ENCODE measurements at places on chromosomes 3 and 15. TPM values are rescaled to one million over a fixed set of nuclear protein-coding genes. Genes with fewer than 3 reads are reported as not detected.

The GPR149 gene
- polyA plus RNA-seq = not detected

The P3H2 gene
- 72.8 TPM for polyA plus RNA-seq

The VIPR1 gene
- 0.86 TPM for polyA plus RNA-seq

The MYH15 gene
- polyA plus RNA-seq = 0.55 TPM

The C3orf85 gene
- not detected for polyA plus RNA-seq

The GRAMD1C gene
- polyA plus RNA-seq = 3.0 TPM

The FBXW12 gene
- polyA plus RNA-seq = not detected

The MYLK gene
- polyA plus RNA-seq = 5.8 TPM

The GOLGA8J gene
- polyA plus RNA-seq = not detected

The CISH gene
- polyA plus RNA-seq = 6.4 TPM

The CAMKV gene
- polyA plus RNA-seq = 0.34 TPM

The CHL1 gene
- polyA plus RNA-seq = not detected

The MCTP2 gene
- polyA plus RNA-seq = 1.1 TPM

The EXD1 gene
- not detected for polyA plus RNA-seq

The ITGA11 gene
- 1.2 TPM for polyA plus RNA-seq

The GOLGA6D gene
- polyA plus RNA-seq = not detected

The GUCA1C gene
- not detected for polyA plus RNA-seq

The MBNL1 gene
- polyA plus RNA-seq = 18.1 TPM

The MUSTN1 gene
- not detected for polyA plus RNA-seq

The KNG1 gene
- polyA plus RNA-seq = not detected

The ABHD2 gene
- 28.4 TPM for polyA plus RNA-seq

The TJP1 gene
- 66.6 TPM for polyA plus RNA-seq

The AADACL2 gene
- not detected for polyA plus RNA-seq

The ATP2C1 gene
- polyA plus RNA-seq = 31.4 TPM

The CHDH gene
- 23.3 TPM for polyA plus RNA-seq

The NOX5 gene
- 0.39 TPM for polyA plus RNA-seq

The LCTL gene
- 0.20 TPM for polyA plus RNA-seq

The GPR27 gene
- polyA plus RNA-seq = 23.8 TPM

The DLEC1 gene
- polyA plus RNA-seq = 0.57 TPM

The CCR1 gene
- not detected for polyA plus RNA-seq

The DOCK3 gene
- polyA plus RNA-seq = 0.94 TPM

The KCNAB1 gene
- polyA plus RNA-seq = 0.60 TPM

The SLC51A gene
- polyA plus RNA-seq = 3.9 TPM

The VWA5B2 gene
- polyA plus RNA-seq = 0.40 TPM

The HES1 gene
- polyA plus RNA-seq = 33.9 TPM

The ZMYND10 gene
- polyA plus RNA-seq = 1.8 TPM

The BNC1 gene
- polyA plus RNA-seq = 6.4 TPM

Data from cardiac muscle cell (in vitro differentiated cells and primary cell).